ENCODE measurements at places on chromosomes 6 and 20.

DNA sequence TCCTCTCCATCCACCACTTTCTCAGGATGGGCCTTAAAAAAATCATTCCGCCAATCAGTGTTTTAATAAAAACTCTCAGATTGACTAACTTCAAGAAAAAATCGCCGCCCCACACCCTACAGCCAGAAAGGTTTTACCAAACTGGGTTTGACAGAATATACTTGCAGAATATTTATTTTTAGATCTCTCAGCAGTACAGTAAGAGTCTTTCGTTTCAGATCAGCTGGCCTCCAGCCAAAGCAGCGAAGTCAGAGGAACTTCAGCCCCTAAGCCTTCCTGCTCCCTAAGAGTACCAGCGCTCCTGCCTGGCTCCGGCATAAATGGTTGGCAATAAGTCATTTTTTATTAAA, 24.7 kb downstream of the TBC1D7 start:
- no peak for DNase-seq

DNA sequence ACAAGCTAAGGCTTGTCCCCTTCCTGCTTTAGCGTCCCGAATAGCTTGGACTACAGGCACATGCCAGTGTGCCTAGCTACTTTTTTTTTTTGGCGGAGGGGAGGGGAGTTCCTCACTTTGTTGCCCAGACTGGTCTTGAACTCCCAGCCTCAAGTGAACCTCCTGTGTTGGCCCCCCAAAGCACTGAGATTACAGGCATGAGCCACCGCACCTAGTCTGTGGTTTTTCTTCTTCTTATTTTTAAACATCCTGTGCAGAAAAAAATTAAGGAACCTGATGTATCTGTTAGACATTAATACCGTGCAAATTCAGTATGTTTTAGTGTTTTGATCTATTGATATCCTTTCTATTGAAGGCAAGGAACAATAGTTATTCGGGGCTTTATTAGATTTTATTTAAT, 25.7 kb downstream of the HIVEP1 start:
- DNase-seq, result no peak

- DNase-seq, result no peak
Observed at GRCh38 chr20:45998761-45999160, 9.9 kb upstream of the MMP9 start.

DNA sequence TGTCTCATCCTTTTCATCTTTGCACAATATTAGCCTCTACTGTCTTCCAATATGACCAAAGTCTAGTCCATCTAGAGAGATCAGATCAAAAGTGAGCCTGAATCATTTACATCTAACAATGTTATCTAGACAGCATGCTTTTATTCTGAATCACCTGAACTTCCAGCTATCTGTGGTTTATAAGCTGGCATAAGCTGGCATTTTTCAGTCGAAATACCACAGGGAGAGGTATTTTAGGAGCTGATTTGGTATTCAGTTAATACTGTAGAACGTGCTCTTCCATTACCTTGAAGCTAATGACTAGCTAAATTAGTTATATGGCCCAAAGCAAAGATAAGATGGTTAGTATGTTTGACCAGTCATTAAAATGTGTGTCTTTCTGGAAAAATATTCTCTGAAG, 188.3 kb upstream of the AGPAT4 start:
- no peak for DNase-seq

- no peak for DNase-seq
Observed at GRCh38 chr6:147805155-147805554, 296.7 kb downstream of the SAMD5 start.

All from NCI-H1436 treated with DMSO at 0.1 percent for 48 hours (cell line).